ENCODE measurements at places on chromosomes 6 and 20.

DNA sequence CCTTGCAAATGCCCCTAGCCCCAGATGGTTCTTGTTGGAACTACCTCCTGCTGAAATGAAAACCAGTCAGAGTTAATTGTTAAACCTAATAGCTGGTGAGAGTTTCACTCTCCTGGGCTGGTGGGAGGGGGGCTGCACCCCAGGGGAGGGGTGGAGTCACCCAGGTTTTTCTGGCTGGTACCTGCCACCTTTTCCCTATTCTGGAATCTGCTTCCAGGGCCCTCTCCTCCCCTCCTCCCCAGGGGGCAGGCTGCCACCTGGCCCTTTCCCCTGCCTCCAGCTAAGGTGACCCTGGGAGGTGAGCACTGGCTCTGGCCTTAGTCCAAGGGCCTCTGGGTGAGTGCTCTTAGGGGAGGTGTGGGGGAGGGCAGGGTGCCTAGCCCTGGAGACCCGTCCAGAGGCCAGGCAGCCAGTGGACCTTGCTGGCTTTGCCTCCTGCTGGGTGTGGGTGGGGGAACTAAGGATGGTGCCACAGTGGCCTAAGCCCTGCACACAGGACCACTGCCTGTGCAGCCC lies 48.8 kb upstream of the EPB41L1 start:
- no peak for DNase-seq

DNA sequence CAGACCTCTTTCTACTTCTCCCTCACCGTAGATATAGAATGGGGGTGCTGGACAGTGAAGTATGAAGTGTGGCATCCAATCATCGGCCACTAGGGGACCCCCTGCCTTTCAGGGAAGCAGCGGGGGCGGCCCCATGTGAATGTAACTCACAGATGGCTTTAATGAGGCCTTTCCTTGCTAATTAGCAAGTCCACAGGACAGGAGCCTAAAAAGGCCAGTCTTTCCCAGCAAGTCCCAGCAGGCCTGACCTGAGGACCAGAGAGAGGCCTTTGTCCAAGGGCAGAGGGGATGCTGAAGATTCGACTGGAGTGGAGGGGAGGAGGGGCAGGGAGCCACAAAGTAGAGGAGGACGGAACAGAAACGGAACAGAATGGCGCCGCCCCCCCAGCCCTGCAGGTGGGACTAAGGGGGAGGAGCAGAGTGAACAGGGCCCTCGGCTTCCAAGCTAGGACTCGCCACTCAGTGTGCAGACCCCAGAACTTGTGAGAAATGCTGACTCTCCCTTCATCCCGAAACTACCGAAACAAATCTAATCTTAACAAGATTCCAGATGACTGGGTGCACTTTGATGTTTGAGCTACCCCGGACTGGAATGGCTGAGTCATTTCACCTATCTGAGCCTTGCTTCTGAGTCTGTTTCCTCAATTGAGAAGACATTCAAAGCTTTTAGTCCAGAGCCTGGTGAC lies 5.8 kb downstream of the C6orf132 start:
- DNase-seq, result no peak

GRCh38 chr6:70166088-70166958 lies 136.6 kb downstream of the COL9A1 start:
- DNase-seq, result peak; percentile 2

DNA sequence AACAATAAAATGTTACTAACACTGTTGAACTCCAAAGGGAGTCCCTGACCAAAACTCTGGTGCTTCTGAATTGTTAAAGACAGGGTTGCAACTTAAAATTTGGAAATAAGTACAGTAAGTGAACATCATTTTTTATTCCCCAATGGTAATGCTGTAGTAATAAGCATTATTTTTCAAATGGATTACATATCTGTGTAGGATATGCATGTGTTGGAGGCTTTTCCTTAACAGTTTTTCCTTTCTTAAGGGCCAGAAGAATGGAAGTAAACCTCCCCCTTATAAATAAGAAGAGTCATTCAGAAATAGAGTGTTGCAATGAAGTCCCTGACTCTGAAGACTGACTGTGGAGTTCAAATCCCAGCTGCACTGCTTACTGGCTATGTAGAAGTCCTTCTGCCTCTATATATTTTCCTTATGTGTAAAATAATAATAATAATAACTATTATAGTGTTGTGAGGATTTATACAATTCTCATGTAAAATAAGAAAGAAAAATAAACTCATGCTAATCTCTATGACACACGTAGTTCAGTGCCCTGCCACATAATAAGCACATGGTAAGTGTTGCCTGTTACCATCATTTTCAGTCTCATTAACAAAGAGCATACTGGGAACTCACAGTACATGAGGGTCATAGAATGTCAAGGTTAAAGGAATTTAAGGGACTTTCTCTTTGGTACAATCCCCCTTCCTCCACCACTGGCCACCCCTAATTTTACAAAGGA lies 129.8 kb upstream of the SMLR1 start:
- no peak for DNase-seq

DNA sequence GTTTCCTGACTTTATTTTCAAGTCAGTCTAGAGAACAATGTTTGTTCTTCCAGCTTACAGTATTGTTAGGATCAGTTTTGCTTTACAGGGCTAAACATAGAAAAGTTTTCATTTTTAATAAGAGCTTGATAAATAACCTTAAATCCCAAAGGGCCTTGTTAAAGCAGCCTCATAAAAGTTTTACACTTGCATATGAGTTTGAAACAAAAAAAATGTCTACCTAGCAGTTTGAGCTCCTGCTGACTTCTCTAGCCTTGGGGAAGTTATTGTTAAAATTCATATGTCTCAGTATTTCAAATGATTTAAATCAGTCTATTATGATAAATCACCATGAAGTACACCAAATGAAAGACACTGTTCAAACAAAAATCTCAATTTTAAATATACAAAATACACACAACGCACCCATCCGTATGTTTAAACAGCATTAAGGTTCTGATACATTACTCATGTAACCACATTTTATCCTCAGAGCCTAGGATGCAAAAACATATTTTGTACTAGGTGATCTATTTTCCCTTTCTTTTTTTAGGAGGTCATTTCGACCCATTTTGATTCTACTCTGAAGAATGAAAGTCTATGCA lies 87.2 kb downstream of the UBE3D start:
- no peak for DNase-seq

- no peak for DNase-seq
Measured at GRCh38 chr6:170067181-170067641, 223.7 kb downstream of the DLL1 start.

DNA sequence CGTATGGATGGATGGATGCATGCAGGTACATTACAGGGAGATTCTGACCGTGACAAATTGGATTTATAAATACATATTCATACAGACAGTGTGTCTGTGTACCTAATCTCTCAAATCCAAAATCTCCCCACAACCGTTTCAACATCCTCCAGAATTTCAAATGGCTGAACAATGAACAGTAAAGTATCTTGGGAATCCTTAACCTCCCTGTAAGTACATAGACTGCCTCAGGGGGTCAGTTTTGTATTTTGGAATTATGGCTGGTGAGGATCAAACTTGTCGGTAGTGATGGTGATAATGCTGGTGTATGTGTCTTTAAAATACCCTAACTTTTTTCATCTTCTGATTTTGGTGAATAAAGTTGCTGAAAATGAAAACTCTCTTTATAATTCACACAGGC lies 246.2 kb downstream of the FOXC1 start:
- no peak for DNase-seq

- DNase-seq, result no peak
Measured at GRCh38 chr6:24859132-24859531, 60.4 kb upstream of the ARMH2 start.
